Activated CD4-positive, alpha-beta T cell treated with anti-CD3 and anti-CD28 coated beads for 1 hour (primary cell): ENCODE measurements at places on chromosomes 2 and 18.

DNA sequence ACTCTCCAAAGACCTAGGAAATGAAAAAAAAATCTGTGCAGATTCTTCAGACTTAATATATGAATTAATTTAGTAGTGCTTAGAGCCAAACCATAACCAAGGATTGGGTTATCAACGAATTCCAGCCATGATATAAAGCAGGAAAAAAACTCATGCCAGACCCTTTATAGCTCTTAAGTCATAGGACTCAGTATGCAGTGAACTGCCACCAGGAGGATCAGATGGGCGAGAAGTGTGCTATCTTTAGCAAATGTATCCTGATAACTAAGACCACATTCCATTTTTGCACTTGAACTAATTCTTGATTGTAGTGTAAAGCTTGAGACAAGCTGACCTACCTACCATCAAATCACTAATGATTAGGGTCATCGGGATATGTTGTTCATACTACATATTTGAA, 178.1 kb downstream of the IKZF2 start:
- no peak for DNase-seq

- DNase-seq, result no peak
These were observed 6.0 kb downstream of the PNO1 start for GRCh38 chr2:68163641-68164040.

GRCh38 chr2:11871421-11871820, 125.0 kb downstream of the LPIN1 start:
- DNase-seq, result no peak

DNA sequence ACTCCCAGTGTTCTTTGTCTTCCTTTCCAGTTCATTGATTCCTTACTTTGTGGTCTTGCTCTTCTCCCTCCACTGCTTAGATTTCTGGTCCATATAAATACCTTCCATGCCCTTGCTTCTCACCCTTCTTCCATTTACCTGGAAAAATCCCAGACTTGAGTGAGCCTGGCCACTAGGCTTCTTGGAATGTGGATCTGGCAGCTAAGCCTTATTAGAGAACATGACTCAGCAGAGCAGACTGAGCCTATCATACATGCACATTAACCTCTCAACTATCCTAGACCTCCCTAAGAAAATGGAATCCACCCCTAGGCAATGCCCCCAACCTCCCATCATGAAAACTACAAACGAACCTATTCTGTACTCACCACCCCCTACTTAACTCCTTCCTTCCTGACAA, 127.7 kb downstream of the RHBDD1 start:
- no peak for DNase-seq

- no peak for DNase-seq
These were observed 122.5 kb downstream of the FOXI3 start for GRCh38 chr2:88329815-88330603.

DNA sequence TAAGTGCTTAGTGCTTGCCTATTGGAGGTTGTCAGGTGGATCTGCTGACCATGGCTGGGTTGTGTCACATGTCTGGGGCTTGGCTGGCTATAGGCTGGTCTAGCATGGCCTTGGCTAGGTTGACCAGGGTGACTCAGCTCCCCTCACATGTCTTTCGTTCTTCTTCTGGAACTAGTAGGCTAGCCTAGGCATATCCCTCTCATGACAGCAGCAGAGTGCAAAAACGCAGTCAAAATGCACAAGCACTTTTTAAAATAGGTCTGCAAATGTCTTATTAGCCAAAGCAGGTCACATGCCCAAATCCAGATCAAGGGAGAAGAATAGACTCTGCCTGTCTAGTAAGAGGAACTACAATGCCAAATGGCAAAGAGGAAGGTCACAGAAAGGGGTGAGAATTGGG, 179.7 kb upstream of the ACVR2A start:
- DNase-seq, result no peak

GRCh38 chr18:80143881-80144280, 34.8 kb downstream of the ADNP2 start:
- no peak for DNase-seq

DNA sequence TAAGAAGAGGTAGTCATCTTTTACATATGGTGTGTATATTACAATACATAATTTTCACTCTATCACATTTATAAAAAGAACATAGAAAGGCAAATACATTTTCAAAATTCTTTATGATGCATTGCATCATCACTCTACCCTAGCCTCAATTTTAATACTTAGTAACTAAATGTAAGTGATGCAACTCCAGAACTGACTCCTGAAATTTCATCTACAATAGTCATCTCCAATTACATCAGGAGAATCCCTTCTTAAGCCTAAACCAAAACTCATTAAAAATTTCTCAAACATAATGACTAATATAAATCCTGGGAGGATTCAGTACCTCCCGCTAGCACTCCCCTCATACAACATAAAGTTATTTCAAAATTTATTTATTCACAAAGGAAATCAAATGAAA, 15.9 kb downstream of the TMX3 start:
- DNase-seq, result no peak

DNA sequence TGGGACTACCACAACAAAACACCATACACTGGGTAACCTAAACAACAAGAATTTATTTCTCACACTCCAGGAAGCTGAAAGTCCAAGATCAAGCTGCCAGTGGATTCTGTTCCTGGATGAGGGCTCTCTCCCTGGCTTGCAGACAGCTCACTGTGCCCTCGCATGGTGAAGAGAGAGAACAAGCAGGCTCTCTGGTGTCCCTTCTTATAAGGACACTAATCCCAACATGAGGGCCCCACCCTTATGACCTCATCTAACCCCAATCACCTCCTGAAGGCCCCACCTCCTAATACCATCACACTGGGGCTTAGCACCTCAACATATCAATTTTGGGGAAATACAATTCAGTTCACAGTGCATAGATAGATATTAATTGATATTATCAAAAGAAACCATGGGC, 83.5 kb downstream of the BIN1 start:
- no peak for DNase-seq

DNA sequence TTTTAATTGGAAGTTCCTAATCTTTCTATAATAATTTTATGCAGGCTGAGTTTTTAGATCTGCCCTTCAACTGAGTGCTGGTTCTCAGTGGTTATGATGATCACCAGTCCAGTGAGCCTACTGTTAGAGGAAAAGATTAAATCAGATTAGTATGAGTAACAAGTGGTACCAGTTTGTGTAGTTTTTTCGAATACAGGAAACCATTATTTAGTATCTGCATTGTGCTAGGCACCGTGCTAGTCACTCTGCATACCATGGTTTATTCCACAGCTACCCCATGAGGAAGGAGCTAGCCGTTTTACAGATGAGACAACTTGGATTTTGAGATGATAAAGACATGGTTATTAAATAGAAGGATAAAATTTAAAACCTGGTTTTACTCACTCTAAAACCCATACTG, 6.1 kb downstream of the PSMD1 start:
- no peak for DNase-seq

DNA sequence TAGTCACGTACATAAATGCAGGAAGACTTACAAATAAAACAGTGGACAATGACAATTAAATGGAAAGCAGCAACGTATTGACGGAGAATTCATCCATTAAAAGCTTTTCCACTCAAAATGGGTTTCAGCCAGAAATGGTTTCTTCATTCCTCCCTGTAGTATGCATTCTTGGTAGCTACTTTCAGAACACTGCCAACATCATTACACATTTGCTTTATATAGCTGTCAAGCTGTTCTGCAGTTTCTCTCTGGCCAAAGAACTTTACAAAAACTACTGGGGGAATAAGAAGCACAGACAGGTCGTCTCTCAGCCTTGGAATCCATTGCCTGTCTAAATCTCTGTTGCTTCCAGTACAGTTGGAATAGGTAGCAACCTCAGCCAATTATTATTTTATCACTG, 84.1 kb upstream of the NCKAP5 start:
- no peak for DNase-seq

GRCh38 chr18:74228312-74228711, 63.5 kb downstream of the CYB5A start:
- no peak for DNase-seq

GRCh38 chr2:143329288-143329687, 200.1 kb downstream of the ARHGAP15 start:
- DNase-seq, result no peak
